Naive thymus-derived CD8-positive, alpha-beta T cell (primary cell): ENCODE measurements at places on chromosomes 1 and 21. TPM values are rescaled to one million over a fixed set of nuclear protein-coding genes. Genes with fewer than 3 reads are reported as not detected.

- no peak for DNase-seq
Measured at GRCh38 chr1:17665950-17666720, 89.0 kb upstream of the ACTL8 start.

DNA sequence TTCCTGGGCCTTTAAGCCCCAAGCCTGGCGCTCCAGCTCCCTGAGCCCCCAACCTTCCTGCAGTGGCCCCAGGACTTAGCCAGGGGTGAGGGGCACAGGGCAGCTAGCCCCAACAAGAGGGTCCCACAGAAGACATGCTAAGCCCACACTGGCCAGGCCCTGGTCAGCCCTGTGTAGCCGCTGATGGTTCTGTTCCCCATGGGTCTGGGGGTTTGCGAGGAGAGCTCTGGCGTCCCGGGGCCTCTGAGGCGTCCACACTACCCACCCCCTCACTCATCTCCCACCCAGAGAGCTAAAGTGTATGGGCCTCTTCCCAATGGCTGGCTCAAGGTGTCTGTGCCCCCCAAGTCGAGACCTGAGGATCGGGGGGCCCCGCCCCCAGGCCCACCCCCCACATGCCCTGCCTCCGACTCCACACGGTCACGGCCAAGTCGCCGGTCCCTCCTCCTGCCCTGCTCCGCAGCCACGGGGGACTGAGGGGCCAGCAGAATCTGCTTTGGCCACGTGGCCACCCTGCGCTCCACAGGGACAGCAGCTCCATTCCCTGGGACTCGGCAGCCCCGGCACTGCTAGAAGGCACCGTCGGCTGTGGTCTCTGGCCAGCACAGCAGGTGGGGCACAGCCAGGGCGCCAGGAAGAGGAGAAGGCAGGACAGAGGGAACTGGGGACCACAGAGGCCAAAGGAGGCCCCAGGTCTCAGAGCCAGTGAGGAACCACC, 7.8 kb downstream of the TNFRSF18 start:
- peak; percentile 55 for DNase-seq

DNA sequence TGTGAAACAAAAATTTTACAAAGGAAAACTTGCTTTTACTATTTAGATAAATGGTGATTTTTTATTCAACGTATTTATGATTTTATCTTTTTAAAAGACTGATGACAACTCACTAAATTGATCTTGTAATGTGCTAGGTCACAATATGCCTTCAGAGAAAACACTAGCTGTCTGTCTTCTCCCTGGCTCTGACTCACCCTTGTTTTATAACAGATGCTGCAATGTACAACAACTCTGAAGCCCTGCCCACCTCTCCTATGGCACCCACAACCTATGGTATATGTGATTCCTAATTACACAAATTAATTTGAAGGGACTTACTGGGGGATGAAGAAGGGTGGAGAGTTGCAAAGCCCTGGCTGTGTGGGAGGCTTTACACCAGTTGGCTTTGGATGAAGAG, 24.7 kb upstream of the HSD17B7 start:
- no peak for DNase-seq

Gene SPRR3
- total RNA-seq, result not detected

GRCh38 chr1:177200290-177200689, 29.5 kb downstream of the BRINP2 start:
- DNase-seq, result no peak

DNA sequence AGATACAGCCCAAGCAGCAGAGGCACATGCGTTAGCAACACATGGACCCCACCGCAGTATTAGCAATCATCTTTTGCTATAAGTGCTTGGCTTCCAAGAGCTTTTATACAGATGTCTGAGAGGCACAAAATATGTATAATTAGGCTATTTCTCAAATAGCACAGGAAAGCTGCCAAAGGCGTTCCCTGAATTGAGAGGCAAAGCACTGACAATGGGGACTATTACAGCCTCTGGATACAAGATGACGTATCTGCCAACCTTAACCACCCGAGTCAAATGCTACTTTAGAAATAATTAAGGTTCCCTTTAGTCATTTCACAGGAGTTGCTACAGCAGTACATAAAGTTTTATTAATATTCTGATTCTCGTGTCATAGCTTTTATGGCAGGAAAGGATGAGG, 6.4 kb downstream of the STMN1 start:
- DNase-seq, result no peak

- peak; percentile 32 for DNase-seq
Measured at GRCh38 chr1:94045465-94046056, 75.4 kb downstream of the ABCA4 start.

DNA sequence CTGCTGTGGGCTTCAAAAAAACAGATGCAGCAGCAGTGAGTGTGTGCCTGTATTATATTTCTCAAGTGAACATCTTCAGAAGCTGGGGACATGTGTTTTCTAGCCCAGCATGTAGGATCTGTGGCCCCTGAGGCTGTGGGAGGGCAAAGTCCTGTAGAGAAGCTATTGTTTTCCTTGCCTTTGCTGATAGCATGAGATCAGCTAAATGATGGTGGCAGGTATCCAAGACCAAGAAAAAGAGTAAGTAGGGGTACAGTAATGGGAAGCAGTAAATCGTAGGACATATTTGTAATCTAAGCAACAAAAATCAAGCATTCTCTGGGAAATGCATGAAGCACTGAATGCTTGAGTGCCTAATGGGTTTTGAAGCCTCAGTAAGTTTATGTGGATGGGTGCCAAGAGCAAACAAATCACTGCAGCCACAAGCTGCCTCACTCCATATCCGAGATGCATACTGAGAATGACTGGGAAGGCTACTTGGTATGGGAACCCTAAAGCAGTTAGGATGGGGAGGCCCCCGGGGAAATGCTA, 98.3 kb downstream of the CD58 start:
- no peak for DNase-seq

Gene HES5
- total RNA-seq, result 0.30 TPM

Gene PCNT
- 80.0 TPM for total RNA-seq

DNA sequence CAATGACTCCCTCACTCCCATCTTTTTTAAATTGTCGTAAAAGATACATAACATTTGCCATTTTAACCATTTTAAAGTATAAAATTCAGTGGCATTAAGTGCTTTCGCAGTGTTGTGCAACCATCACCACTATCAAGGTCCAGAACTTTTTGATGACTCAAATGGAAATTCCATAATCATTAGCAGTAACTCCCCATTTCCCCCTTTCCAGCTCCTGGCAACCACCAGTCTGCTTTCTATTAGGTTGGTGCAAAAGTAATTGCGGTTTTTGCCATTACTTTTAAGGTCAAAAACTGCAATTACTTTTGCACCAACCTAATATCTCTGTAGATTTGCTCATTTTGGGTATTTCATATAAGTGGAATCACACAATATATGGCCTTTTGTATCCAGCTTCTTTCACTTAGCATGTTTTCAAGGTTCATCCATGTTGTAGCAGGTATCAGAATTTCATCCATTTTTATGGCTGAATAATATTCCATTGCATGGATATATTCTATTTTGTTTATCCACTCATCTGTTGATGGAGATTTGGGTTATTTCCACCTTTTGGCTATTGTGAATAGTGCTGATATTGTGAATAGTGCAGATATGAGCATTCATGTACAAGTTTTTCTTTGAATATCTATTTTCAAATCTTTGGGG, 159.7 kb downstream of the HIVEP3 start:
- no peak for DNase-seq

- no peak for DNase-seq
Measured at GRCh38 chr1:116476321-116476720, 94.5 kb downstream of the CD58 start.

Gene BSND
- not detected for total RNA-seq

- no peak for DNase-seq
Measured at GRCh38 chr1:167033646-167034045, 44.6 kb downstream of the MAEL start.

DNA sequence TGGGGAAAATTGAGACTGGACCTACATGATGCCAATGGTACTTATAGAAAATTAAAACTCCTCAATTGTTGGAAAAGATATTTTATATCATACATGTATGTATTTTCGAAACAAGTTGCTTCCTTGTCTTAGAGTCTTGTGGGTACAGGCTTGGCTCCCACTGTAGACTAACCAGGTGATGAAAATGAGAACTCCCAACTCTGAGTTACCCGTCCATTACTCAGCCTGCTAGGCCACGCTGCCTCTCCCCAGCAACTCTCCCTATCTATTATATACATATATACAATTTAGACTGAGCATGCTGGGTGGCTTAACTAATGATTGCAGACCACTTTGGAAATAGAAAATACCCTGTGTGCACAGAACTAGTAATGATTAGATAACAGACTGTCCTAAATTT, 628.7 kb downstream of the LMO4 start:
- DNase-seq, result no peak

DNA sequence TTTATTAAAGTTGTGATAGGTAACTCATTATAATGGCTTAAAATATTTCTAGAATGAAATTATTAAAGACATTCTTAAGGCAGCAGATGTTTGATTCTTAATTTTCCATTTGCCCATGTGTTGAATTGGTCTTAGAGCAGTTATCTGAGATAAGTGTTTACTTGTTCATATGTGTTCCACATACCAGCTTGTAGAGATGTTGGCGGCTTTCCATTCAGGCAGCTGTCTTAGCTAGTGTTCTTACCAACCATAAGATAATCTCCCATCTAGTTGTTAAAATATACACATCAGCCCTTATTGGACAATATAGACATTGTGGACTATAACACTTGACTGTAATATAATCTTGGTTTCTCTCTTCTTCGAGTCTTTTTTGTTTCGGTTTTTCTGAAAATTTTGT, 1372.9 kb upstream of the ADGRL2 start:
- no peak for DNase-seq

Gene RIPK4
- 1.0 TPM for total RNA-seq

DNA sequence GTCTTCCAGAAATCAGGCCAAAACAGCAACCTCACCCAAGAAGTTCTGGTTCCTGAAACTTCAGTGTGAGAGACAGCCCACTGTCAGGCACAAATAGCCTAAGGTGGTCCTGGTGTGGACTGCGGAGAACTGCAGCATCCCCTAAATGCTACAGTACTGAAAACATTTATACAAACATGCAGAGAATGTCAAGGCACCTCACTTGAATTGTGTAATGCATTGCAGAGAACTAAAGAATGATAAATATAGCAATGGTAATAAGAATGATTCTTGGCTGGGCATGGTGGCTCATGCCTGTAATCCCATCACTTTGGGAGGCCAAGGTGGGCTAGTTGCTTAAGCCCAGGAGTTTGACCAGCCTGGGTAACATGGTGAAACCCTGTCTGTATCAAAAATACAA, 138.6 kb downstream of the TIAM1 start:
- no peak for DNase-seq
